ENCODE measurements at places on chromosomes 2 and 18. TPM values are rescaled to one million over a fixed set of nuclear protein-coding genes. Genes with fewer than 3 reads are reported as not detected.

Gene CELF4
- total RNA-seq = not detected

Gene TMEM247
- not detected for total RNA-seq

Gene PKDCC
- 1.5 TPM for total RNA-seq

Gene TXNDC2
- total RNA-seq = not detected

Gene ANKRD29
- 0.79 TPM for total RNA-seq

Gene SMYD1
- not detected for total RNA-seq

Gene MYCN
- total RNA-seq = 9.5 TPM

Gene DYNAP
- total RNA-seq = not detected

Gene DQX1
- total RNA-seq = not detected

All from lung microvascular endothelial cell (primary cell).